ENCODE measurements at places on chromosomes 13 and 19.

DNA sequence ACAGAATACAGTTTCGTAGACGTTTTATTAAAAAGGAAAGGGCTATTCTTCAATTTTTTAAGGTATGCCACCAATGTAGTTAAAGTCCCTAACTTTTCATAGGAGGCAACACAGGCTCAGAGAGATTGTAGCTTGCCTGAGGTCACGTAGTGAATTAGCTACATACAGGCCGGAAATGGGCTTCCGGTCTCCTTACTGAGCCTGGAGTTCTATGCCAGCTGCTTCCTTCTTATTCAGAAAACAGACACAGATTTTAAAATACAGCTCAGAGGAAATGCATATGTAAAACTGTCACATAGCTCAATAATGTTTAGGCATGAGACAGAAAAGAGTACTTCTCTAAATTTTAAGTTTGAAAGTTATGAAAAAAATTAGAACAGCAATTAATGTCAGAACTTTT, 85.4 kb upstream of the TUBA3C start:
- DNase-seq, result no peak

DNA sequence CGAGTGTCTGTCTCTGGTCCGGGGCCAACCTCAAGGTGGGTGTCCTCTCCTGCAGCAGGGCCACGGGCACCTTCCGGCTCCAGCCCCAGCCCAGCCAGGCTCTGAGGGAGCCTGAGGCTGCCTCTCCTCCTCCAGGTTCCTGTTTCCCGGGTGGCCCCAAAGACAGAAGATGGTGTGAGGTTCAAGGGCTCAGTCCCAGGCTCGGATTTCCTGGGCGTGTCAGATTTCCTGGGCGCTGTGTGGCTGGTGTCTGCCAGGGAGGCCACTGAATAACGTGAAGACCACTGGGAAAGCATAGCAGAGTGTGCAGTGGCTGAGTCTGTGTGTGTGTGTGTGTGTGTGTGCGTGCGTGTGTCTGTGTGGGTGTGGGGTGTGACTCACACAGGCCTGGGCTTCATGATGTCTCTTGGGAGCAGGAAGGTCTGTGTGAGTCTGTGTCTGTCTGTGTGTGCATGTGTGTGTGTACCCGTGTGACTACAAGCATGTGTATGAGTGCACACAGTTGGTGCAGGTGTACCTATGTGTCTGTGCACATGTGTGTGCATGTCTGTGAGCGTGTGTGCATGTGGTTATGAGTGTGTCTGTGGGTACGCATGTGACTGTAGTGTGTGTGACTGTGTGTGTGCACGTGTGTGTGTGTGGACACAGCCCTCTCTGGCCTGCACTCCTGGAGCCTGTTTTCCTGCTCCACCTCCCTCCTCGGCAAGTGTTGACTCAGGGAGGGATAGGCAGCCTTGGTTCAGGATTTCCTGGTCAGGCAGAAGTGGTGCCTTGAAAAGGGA, 28.3 kb downstream of the CEBPA start:
- DNase-seq, result no peak

DNA sequence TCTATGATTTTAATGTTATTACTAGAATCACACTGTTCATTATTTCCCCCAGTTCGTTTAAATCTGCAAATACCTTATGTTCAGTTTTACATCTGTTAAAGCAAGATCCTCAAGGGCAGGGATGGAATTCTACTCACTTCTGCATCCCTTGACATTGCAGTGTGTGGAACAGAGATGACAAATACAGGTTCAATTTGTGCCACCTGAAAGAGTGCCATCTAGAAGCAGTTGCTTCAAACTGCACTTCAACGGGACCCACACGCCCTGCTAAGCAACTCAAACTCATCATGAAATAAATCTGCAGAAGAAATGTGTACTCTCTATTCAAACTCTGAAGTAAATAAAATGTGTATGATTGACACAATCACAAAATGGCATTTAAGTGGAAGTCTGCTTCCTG, 44.5 kb downstream of the RUBCNL start:
- no peak for DNase-seq

- peak; percentile 56 for DNase-seq
Observed at GRCh38 chr13:46321494-46322225, 65.4 kb downstream of the RUBCNL start.

GRCh38 chr13:83378908-83379307, 503.4 kb downstream of the SLITRK1 start:
- no peak for DNase-seq

DNA sequence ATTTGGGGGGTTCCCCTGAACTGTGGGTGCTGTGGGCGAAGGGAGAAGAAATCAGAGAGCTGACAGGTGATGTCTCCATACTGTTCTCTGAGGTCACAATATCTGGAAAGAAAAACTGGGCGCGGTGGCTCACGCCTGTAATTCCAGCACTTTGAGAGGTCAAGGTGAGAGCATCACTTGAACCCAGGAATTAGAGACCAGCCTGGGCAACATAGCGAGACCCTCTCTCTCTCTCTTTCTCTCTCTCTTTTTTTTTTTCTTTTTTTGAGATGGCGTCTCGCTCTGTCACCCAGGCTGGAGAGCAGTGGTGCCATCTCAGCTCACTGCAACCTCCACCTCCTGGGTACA, 21.9 kb downstream of the IQCN start:
- no peak for DNase-seq

GRCh38 chr19:33442706-33443105, 69.2 kb downstream of the CEBPG start:
- no peak for DNase-seq

DNA sequence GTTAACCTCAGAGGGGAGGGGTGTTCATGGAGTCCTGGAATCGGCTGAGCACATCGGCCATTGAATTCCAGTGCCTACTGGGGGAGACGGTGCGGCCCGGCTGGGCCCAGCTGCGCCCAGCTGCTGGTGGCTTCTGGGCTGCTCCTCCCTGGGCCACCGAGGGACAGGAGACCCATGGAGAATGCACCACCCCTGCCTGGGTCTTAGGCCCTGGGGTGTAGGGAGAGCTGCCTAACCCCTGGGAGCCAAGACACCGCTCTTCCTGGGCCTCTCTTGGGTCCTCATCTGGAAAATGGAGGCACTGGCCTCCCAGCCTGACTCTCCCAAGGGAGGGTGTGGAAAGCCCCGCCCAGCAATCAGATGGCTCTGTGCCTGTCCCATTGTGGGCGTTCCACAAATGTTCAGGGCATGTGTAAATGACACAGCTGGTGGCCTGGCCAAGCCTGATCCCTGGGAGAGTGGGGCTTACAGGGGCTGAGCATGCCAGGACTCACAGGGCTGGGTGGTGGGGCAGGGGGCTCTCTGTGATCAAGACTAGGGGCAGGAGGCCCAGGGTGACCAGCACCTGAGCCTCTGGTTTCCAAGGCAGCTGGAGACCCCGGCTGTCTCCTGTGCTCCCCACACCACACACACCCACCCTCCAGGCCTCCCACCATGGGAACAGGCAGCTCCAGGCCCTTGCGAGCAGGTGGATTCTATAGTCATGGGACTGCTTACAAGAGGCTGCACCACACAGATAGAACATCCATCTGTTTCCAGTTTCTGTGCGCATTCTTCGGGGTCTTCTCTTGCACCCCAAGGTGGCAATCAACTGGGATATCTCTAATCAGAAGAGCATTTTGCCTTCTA, 150.9 kb downstream of the URI1 start:
- DNase-seq, result no peak

GRCh38 chr19:53871454-53871853, 3.8 kb downstream of the MYADM start:
- DNase-seq, result no peak

GRCh38 chr13:28493740-28494503, 1.0 kb downstream of the FLT1 start:
- DNase-seq, result no peak
